ENCODE measurements at places on chromosomes 16 and 17.

- DNase-seq, result no peak
Observed at GRCh38 chr17:80955078-80955477, 36.6 kb upstream of the CHMP6 start.

DNA sequence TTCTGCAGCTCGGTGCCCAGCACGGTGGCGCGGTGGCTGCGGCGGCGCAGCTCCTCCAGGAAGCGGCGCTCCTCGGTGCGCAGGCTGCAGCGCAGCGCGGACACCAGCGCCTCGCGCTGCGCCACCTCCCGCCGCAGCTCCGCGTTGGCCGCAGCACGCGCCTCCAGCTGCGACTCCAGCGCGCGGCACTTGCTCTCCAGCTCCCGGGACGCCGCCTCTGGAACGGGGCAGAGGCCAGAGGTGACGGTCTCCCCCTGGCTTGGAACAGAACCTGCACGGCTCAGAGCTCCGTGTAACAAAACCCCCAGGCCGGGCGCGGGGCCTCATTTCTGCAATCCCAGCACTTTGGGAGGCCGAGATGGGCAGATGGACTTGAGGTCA, 13.2 kb upstream of the CLUH start:
- peak; percentile 3 for DNase-seq

DNA sequence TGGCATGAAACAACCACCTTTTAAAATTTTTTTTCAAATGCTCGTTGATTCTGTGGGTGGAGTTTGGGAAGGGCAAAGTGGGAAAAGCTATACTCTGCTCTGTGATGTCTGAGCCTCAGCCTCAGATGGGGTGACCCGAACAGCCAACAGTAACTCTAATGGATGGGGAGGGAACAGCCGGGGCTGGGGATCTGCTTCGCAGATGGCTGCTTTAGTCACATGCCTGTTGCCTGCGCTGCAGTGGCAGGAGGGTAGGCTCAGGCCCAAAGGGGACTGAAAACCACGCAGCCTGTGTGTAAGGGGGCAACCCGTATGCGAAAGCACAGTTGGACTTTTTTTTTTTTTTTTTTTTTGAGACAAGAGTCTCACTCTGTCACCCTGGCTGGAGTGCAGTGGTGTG, 14.9 kb upstream of the MAPK3 start:
- no peak for DNase-seq

DNA sequence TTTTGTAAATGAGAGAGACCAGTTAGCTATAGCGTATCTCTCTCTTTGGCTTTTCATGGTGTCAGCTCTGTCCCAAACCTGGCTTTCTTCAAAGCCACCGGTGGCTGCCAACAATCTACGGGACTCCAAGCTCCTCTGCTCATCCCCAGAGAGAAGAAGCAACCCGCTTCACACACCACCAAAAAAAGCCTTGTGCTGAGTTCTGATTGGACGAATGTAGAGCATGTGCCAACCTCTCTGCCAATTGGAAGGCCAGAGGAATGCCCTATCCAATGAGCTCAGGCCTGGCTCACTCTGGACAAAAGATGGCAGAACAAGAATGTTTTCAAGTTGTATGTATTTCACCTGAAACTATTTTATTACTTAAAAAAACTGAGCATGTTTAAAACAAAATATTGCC, 202.4 kb downstream of the C16orf95 start:
- no peak for DNase-seq

All from stimulated activated naive CD4-positive, alpha-beta T cell (primary cell).